Stimulated activated CD8-positive, alpha-beta memory T cell treated with anti-CD3 and anti-CD28 coated beads, Interleukin-4, amount 100 ng/mL, for 48 hours (primary cell): ENCODE measurements at places on chromosomes 13 and 19.

- no peak for DNase-seq
Measured at GRCh38 chr13:82993417-82993816, 888.9 kb downstream of the SLITRK1 start.

GRCh38 chr19:50793558-50794065 lies 3.4 kb downstream of the ACP4 start:
- peak; percentile 47 for DNase-seq

GRCh38 chr13:21796066-21796465 lies 125.2 kb downstream of the FGF9 start:
- DNase-seq: no peak

DNA sequence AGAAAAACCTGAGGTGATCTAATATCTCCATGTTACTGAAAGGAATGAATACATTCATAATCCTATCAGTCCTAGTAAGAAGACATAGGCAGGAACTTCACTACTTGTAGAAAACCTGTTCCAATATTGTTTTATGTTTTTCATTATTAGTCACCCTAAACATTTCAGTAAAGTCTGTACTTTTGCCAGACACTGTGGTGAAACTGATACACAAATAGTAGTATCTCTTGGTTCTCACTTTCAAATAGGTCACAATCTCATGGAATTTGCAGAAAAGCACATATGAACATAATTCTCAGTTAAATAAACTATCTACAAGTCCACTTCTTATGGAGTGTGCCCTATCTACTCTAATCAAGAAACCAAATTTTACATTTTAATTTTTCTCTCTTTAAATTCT lies 88.3 kb upstream of the PCDH9 start:
- DNase-seq: no peak

DNA sequence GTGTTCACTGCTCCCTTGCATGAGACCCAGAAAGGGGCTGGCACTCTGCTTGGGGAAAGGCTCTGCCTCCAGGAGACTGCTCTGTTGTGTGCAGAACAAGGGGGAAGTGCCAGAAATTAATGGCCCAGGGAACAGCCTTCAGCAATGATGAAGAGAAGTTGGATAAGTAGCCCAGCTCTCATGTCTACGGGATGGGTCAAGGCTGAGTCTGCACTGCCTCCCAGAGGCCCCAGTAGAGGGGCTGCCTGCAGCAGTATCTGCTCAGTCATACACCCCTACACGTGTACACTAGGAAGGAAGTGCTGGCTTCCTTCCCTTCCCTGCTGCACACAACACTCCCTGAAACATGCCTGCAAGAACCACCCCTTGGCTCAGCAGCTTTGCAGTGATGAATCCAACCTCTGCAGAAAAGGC lies 54.6 kb upstream of the URI1 start:
- no peak for DNase-seq

GRCh38 chr13:44618326-44618725 lies 42.2 kb upstream of the TSC22D1 start:
- DNase-seq: no peak

DNA sequence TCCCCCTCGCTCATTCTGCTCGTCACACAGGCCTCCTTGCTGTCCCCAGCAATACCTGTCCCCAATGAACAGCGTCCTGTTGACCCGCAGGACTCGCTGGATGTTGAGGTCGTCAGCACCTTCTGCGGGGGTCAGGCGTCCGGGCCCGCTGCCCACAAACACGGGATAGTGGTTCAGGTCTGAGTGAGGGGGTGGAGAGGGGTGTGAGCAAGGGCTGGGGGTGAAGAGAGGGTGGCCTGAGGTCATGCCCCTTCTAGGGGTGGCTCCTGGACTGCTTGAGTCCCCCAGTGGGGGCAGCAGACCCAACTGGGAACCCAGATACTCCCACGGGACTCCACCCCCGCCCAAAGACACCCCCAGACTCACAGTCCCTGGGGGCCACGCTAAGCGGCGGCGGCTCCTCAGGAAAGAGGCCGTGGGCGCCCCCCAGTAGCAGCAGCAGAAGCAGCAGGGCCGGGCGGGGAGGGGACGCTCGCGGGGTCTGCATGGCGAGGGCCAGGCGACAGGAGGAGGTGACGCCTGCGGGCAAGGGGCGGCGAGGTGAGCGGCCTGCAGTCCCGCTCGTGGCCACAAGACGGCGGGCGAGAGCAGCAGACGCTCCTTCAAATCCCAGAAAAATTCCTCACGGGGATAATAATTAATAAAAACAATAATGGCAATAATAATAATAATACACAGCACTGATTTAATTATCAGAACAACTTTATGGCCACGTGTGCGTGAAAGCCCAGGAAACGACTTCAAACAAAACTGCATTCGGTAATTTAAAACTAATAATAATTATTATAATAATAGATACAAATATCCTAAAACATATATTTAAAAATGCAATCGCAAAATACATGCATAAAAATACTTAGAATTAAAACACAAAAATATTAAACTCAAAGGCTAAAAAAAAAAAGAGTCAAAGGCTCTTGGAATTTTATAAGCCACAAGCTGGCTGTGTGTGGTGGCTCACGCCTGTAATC lies 1.2 kb downstream of the SEMA6B start:
- DNase-seq: peak; percentile 73

- no peak for DNase-seq
Measured at GRCh38 chr13:76129305-76130000, 493.3 kb downstream of the LMO7 start.

GRCh38 chr19:35696835-35697234 lies 7.5 kb upstream of the ZBTB32 start:
- no peak for DNase-seq

GRCh38 chr19:40599902-40600569 lies 1.1 kb upstream of the LTBP4 start:
- no peak for DNase-seq

- DNase-seq: no peak
Measured at GRCh38 chr13:103517768-103518102, 451.5 kb upstream of the SLC10A2 start.

- peak; percentile 99 for DNase-seq
Measured at GRCh38 chr19:41951686-41952172, 7.4 kb downstream of the RABAC1 start.

- peak; percentile 92 for DNase-seq
Measured at GRCh38 chr19:3075605-3076431, 13.5 kb upstream of the TLE5 start.

GRCh38 chr19:38545596-38545995 lies 72.2 kb downstream of the MAP4K1 start:
- no peak for DNase-seq

DNA sequence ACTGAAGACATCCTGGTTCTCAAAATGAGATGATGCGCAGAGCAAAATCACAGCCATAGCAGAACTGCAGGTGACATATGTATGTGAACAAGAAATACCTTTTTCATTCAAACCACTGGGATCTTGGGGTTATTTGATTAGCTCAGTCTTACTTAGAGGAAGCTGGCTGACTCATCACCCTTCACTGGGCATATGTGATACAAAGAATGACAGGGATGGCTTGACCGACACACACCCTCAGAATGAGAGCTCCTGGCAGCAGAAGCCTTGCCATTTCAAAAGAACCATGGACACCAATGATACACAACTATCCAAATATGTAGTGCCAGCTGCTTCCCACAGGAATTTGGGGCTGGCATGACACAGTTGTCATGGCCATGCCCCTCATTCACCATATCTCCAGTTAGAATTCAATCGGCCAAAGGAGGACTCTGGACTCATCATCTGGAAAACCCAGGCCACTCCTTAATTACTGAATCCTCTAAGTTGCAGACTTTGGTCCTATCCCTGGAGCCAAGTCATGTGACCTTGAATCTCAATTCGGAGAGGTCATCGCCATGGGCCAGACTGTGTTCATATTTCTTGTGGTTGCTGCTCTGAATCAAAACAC lies 115.8 kb downstream of the KATNAL1 start:
- no peak for DNase-seq

GRCh38 chr13:58926858-58927257 lies 1236.9 kb downstream of the DIAPH3 start:
- no peak for DNase-seq

DNA sequence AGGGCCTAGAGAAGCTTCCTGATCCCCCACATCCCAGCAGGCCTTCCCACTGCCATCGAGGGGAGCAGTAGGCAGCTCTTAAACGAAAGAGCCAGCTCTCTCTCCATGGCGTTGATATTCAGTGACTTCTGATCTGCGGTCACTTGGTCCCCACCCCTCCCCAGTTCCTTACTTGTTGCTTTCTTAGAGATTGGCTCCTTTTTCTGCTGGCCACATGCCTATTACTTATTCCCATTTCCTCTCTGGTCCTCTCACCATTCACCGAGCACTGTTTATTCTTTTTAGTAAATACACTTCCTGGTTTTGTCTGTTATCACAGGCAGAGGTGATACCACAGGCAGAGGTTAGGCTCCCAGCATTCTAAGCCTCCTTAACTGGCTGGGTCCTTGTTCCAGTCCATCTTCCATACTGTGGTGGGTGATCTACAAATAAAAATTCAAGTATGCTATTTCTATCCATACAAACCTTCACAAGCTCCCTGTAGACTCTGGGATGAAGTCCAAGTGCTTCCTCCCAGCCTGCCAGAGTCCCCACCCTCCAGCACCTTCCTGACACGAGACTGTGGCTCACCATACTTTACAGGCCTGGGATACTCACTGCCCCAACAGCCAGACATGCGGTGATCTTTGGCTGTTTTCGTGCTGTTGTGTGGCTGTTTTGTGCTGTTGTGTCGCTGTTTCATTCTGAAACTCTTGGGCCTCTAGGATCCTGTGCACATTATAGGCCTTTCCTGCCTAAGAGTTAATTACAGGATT lies 315.9 kb downstream of the ATP8A2 start:
- no peak for DNase-seq

DNA sequence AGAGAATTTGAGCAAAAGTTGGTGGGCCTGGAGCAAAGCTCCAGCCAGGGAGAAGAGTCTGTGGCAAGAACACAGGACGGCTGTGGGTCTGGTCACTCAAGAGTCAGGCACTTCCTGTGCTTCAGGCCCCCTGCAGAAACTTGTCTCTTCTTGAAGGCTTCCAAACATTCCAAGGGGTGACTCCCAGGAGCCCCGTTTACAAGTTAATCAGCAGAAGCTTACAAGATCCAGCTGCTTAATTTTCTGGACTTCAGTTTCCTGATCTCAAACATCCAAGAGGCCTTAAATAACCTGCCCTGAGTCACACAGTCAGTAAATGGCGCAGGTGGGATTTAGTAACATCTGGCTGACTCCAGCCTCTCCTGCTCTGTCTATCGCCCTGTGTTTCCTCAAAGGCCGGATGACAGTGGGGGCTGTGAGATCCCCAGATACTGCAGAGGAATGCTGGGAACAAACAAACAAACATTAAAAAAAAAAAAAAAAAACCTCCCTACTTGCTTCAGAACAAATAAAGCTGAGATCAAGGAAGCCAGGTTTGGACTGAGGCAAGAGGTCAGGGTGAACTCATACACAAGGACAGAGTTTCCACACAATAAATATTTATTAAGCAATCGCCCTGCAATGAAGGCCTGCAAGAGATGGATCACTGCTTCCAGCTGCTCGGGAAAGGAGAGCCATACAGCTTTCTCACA lies 175.4 kb upstream of the RFC3 start:
- DNase-seq: no peak

GRCh38 chr19:2793126-2793525 lies 7.8 kb downstream of the THOP1 start:
- DNase-seq: no peak

DNA sequence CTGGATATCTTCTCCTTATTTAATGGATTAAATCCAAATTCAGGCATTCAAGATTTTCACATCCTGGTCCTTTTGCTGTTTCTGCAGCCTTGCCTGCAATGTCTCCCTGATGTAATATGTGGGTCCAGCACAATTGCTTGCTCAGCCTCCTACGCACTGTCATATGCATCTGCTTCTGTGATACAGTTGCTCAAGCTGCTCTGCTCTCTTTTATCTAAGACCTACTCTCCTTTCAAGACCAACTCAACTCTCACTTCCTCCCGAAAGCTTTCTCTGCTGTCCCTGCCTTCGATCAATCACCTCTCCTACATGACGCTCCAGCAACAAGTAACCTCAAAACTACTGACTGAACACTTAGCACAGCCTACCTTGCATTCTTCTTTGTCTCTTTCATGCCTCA lies 138.2 kb downstream of the DCLK1 start:
- DNase-seq: no peak

GRCh38 chr13:23666582-23666981 lies 96.4 kb downstream of the TNFRSF19 start:
- DNase-seq: no peak

DNA sequence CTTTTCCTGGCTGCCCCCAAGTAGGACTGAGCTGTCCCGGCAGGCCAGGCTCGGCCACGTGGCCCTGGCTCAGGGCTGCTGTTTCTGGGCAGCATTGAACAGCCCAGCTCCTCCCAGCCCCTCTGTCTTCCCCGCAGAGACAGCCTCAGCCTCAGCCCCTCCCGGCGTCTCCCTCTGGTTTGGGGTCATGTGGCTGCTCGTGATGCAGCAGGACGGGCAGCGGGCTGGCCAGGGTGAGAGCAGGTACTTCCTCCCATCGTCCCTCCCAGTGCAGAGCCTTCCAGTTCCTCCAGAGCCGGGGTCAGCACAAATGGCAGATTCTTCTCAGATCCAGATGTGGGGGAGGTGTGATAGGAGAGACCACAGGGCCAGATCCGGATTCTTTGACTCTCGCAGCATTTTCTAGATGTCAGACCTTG lies 114.6 kb downstream of the KDM4B start:
- no peak for DNase-seq

DNA sequence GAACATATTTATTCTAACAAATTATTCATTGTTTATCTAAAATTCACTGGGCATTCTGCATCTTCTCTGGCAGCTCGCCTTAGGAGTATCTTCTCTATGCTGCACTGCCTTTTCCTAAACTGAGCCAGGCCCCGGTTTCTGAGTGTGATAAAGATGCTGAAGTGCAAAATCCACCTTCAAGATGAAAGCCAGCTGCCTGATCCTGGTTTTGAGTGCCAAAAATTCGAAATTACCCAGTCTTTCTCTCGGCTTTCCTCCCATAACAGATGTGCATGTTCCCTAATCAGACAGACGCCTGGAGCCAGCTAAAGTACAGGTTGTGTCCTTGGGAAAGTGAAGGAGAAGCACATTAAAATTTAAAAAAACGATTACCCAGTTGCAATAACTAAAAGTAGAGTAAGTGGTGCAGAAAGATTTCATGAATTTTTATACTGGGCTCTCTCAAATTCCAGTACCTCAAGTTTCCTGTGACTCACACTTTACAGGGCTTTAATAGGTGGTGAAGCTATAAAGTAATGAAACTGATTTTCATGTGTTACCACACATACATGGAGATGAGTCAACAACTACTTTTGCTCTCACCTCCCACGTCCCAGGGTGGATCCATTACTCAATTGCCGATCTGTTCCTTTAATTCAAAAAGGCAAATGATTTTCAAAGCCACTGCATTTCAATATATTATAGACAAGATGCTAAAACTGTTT lies 65.0 kb upstream of the GTF2F2 start:
- peak; percentile 67 for DNase-seq

GRCh38 chr13:113650275-113650674 lies 7.7 kb downstream of the ATP4B start:
- no peak for DNase-seq

DNA sequence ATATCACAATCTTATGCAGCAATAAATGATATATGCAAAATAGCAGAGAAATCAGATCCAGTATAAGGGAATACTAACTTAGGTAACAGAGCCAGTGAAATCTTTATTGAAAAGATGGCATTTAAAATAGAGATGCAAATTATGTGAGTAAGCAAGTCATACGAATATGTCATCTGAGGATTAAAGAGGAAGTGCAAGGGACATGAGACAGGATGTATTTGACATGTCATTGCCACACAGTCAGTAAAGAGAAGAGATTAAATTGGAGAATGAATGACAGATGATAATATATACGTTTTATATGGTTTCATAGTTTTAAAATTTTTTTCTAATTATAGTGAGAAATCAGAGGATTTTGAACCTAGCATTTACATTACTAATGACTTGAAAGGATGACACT lies 426.4 kb downstream of the SLITRK5 start:
- no peak for DNase-seq
